ENCODE measurements at places on chromosomes 2 and 18.
A peak's percentile ranks its signal among the peaks of the same experiment; 100 is the strongest.

DNA sequence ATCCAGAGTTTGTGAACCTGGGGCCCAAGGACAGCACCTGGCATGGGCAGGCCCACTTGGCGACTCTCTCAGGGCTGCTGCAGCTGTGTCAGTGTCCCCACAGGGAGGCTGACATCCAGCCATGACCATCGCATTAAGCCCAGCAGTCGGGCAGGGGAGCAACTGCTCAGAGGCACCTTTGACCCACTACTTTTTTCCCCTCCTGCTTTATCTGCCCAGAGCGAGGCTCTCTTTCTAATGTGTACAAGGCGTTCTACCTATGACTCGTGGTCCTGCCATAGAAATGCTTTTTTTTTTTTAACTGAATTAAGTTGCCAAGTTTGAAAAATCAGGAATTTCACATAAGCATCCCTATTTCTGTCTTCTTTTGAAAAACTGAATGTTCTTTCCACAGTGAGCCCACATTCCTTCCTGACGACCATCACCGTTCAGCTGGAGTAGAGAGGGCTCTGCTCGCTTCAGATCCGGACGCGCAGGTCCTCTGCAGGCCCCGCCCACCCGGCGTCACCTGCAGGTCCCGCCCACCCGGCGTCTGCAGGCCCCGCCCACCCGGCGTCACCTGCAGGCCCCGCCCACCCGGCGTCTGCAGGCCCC is 403 bp upstream of the CLUL1 start:
- DNase-seq: peak; percentile 78

DNA sequence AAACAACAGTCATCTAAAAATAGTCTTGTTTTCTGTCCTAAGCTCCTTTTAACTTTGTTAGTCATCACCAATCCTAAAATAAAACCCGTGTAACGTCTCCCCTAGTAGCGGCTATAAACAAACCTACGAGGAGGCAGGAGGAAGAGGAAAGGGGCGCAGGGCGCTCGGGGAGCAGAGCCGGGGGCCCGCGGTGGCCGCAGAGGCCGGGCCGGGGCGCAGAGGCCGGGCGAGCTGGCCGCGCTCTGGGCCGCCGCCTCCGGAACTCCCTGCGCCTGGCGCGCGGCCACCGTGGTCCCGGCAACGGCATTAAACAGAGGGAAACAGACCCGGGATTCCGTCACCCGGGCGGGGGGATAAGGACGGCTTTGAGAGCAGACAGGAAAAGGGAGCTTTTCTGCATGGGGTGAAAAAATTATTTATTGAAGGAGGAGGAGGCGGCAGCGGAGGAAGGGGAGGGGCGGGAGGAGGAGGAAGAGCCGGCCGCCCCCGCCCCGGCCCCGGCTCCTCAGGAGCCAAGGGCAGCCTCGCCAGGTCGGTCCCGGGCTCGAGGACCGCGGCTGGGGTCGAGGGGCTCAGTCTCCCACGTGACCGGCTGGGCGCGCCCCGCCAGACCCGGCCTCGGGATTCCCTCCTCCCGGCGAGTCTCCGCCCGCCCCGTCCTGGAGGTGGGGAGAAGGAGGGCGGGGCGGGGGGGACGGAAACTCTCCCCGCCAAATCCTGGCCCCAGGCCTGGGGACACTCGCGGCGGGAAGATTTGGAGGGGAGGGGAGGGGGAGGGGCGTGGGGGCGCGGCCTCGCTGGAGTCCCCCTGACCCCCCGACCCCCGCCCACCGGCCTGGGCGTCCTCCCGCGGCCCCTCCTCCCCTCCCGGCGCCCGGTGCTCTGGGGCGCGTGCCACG is 1.8 kb upstream of the NFATC1 start:
- DNase-seq: peak; percentile 25

- no peak for DNase-seq
These were observed 164.0 kb downstream of the HDAC4 start for GRCh38 chr2:239236808-239237205.

- no peak for DNase-seq
These were observed 6.0 kb upstream of the NCK2 start for GRCh38 chr2:105738658-105739241.

- DNase-seq: no peak
These were observed 31.2 kb downstream of the TWIST2 start for GRCh38 chr2:238879043-238879442.

GRCh38 chr2:105765415-105766299 is 20.9 kb downstream of the NCK2 start:
- no peak for DNase-seq

DNA sequence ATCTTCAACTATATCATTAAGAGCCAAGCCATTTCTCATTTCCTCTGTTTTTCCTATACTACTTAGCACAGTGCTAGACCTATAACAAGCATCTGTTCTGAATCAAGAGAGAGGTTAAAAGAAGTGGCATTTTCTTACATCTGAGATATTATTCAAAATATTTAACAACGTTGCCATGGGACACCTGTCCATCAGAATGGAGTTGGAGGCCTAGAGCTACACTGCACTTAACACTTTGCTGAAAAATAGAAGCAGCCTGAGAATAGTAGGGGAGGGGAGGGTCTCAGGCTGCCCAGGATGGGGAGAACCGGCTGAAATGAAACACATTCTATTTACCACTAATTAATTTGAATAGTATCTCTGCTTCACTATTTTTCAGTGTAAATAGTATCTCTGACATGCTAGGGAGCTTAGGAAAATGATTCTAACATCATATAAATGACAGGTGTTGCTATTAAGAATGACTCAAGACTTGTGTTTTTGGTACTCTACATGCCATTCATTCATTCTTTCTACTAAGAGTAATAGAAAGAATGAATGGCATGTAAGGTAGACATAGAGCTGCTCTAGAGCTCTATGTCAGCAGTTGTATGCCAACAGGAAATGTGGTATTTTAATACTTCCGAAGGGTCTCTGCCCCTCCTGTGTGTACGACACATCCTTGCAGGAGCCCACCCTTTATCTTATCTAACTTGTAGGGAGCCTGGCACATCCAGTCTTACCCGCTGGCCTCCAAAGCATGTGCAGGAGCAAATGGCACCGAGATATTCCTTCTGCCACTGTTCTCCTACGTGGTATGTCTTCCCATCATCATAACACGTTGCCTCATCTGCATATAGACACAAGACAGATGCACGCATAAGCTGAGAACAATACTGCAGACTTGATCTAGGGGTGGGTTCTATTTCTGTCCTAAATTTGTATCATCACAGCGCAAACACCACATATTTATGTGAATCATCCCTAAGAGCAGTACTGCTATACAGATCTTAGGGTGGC is 52.6 kb downstream of the ATIC start:
- no peak for DNase-seq

DNA sequence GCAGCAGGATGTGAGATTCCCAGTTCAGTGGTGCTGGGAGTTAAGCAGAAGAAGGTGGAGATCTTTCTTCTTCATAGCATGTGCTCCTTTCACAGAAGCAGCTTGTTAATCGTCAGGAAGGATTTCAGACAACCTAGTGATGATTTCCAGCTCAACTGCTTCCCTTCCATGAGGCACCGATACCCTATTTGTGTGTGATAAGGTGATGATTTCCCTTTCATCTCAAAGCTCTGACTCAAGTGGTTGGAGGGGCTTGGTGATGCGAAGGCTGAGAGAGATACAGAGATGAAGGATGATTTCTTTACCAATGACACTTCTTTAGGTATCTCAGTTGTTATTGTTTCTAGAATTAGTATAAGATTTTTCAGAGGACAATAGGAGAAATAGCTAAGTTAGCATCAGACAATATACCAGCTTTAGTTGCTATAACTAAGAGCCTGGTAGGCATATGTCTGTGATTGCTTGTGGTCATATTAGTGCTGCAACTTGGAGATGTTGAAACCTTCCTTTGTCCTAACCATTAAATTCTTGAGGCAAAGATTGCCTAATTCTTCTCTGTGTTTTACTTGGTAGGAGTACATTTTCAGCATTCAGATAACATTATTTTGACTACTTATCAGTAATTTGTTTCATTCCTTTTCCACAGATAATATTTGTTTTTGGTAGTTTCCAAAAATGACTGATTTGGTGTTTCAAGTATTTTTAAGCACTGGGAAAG is 111.3 kb downstream of the PLCL1 start:
- DNase-seq: no peak

DNA sequence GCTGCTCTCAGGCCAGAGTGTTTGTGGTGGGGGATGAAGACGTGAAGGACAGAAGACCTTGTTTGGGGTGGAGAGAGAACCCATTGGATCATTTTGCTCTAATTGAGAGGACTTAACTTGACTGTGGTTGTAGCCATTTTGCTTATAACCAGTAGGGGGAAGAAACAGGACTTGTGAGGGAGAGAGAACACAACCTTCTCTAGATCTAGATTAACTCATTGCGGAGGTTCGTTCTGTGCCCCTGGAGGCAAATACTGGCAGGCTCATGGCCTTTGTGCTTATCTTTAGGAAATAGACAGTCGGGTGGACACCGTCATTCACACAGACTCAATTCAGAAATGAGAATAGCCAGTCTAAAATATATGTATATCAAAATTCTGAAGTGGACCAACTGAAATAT is 147.0 kb upstream of the LHCGR start:
- no peak for DNase-seq

DNA sequence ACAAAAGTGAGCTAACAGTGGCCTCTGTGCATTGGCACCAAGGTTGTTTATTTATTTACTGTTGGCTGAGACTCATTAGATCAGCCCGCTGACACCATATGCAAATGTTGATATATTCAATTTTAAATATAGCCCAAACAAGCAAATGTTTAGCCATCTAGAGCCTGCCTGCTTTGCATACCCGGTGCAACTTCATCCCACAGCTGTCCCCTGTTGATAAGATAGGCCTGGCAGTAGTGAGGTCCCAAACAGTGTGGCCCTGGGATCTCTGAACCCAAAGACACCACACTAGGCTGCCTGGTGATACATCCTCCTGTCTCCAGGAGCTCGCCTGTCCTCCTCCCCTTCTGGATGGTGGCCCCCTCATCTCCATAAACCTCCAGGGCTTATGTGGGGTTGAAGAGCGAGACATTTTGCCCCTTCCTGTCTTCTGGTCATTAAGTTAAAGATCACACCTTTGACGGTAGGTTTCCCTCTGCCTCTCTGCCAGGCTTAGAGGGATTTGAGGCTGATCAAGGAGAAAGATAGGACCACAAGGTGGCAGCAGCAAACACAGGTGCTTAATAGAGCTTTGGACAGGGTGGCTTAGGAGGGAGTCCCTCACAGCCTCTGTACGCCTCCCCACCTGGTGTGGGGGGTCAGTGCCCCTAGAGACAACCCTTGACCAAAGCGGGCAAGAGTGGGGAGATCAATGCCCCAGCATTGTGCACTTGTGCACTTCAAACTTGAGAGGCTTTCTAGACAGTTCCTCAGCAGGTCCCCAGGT is 23.7 kb upstream of the MYO5B start:
- DNase-seq: no peak

GRCh38 chr2:191128172-191128910 is 22.5 kb downstream of the STAT4 start:
- DNase-seq: no peak

DNA sequence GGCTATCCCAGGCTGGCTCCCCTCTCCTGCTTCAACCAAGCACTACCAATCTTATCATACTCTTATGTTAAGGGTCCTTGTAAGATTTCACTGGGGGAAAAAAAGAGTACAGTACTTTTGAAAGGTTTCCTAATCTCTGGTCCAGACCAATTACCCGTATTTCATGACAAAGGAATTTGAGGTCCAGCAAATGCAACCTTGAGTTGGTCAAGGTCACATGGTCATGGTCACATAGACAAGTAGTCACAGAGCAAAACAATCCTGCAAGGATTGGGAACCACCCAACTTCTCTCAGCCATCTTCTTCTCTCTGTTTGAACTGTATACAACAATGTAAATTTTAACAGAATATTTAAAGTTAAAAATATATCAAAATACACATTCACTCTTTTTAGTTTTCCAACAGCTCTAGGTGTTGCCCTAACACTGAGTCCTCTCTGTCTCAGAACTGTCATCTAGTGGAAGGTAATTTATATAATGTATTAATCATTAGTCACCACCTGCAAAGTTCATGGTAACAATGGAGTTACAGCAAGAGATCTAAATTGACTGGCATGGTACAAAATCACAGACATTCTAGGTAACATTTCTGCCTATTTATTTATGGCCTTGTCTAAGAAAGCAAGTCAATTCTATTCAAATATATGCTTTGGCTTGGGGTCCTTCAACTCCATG is 21.5 kb downstream of the DTNB start:
- no peak for DNase-seq

DNA sequence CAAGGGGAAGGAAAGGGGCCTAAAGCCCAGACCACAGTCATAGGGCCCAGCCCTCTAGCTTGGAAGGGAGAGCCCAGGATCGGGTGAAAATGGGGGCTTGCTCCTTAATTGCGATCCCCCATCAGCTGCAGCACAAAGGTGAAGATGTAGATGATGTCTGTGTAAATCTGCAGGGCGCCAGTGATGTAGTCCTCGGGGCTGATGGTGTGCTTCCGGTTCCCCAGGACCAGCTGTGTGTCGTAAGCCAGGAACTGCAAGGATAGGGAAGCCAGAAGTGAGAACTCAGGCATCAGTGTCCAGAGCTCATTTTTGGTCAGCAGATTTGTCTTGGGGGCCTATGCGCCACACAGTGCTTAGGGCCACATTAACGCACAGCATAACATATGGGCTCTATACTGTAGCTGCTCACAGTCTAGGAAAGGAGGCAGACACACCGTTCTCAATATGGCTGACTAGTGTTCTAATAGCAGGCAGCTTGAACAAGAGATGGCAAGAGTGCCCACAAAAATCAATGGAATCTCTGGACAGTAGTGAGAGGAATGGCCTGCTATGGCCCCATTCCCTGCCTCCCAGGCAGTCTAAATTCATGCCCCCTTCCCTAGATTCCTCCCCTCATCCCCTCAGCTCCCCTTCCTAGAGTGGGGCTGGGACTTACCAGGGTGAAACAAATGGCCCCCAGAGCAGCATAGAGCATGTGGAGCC is 5.2 kb downstream of the PNKD start:
- DNase-seq: no peak

GRCh38 chr2:121530212-121530705 is 421 bp upstream of the RNU4ATAC start:
- DNase-seq: no peak
